ENCODE measurements at places on chromosomes 2 and 18.

GRCh38 chr2:54535599-54536195 lies 79.6 kb downstream of the SPTBN1 start:
- DNase-seq: no peak

DNA sequence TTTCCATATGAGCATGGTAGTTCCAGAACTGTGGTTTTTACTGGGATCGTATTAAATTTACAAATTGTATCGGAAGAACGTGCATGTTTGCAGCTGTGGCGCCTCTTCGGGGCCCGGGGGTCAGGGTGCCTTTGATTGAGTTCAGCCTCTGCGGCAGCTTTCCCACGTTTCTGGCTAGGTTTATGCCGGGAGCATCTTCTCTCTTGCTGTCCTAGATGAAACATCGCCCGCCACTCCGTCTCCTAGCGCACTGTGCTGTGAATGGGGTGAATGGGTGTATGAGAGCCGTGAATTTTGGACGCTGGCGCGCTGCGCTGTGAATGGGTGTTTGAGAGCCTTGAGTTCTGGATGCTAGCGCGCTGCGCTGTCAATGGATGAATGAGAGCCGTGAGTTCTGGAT lies 12.3 kb downstream of the PDCD1 start:
- DNase-seq: no peak

DNA sequence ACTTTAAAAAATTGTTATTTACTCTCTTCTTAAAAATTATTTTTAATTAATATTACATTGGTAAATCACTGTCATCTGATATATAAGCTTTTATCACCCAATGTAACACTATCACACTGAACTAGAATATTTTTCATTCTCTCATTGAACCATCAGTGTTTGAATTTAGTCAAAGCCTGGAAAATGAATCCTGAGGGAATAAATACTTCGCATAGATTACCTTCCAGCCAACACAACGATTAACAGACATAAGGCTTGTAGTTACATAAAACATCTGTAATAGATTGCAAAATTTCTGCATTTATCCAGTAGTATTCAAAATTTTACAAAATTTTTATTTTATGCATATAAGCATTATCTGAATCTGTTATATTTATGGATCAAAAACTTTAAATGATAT lies 314.9 kb downstream of the ERBB4 start:
- no peak for DNase-seq

GRCh38 chr2:38092196-38092902 lies 16.4 kb upstream of the CYP1B1 start:
- no peak for DNase-seq

- DNase-seq: no peak
These were observed 303.7 kb downstream of the PTPRM start for GRCh38 chr18:7870855-7871254.

GRCh38 chr2:106096299-106097037 lies 97.6 kb downstream of the UXS1 start:
- DNase-seq: no peak

DNA sequence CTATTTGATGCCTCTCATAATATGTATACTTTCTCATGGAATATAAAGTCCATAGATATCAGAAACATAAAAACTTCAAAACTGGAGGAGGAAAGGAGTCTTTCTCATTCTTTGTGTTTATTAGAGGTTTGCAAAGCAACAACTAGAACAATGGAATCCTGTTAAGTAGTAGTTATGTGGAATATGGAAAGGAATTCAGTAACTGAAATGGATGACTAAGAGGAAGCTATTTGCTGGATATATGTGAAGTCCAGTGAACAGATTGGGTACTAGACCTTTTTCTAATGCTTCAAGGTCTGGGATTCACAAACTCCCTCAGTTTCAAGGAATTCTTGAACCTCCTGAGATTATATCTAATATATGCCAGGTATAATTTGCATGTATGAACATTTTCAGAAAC lies 353.6 kb upstream of the FANCL start:
- no peak for DNase-seq

DNA sequence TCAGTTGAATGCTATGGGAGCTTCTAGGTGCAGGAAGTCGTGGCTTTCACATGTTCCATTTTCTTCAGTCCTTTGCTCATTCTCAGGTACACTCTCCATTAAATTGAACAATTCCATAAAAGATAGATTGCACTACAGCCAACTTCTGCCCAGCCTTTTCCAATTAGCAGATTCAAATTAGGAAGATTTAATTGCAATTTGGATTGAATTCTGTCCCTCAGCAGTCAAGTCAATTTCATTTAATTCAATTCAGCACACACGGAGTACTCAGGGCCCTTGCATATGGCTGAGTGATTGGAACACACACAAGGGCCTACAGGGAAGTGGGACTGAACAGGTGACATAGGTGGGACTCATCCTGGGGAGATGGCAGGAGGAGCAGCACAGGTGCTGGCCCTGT lies 220.4 kb downstream of the LOXHD1 start:
- no peak for DNase-seq

GRCh38 chr2:230230087-230230486 lies 4.6 kb downstream of the SP140 start:
- no peak for DNase-seq

DNA sequence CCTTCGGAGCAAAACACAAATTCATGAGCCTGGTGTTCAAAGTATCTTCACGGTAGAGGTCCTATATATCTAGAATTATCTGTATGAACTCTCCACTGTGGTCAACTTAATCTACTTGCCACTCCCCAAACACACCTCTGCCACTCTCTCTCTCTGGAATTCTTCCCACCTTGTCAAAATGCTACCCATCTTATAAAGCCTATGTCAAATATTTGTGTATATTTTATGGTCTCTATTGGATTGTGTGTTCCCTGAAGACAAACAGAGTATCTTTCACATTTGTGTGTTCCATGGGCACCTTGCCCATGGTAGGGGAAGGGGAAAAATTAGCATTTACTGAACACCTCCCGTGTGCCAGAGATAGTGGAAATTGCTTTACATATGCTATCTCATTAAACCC lies 83.2 kb upstream of the ATL2 start:
- no peak for DNase-seq

DNA sequence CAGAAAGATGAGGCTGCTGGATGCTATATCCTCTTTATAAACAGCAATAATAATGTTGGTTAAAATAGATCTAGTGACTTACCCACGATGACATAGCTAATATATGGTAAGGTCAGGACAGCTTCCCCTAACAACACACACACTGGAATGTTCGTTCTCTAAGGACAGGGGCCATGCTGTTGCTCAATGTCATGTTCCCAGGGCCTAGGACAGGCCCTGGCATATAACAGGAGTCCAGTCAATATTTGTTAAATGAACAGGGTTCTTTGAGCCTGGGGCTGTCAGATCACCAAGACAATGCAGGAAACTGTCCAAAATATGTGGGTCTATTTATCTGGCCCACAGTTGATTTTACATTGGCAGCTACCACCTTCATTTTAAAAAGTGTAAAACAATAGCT lies 207.1 kb upstream of the MEX3C start:
- DNase-seq: no peak

DNA sequence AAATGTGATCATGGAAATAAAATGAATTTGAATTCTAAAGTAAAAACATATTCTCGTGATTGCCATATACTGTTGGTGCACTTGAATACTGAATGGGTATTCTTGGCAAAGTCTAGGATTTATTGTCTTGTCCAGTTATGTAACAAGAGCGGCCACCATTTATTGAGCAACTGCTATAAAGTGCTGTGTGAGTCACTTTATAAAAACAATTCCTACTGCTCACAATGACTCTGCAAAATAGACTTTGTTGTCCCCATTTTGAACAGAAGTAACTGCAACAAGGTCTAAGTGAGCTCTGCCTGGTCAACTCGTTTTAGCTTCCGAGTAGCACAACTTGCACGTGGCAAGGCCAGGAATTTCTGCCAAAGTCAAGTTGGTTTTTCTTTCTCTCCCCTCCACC lies 995.6 kb upstream of the FANCL start:
- DNase-seq: no peak

DNA sequence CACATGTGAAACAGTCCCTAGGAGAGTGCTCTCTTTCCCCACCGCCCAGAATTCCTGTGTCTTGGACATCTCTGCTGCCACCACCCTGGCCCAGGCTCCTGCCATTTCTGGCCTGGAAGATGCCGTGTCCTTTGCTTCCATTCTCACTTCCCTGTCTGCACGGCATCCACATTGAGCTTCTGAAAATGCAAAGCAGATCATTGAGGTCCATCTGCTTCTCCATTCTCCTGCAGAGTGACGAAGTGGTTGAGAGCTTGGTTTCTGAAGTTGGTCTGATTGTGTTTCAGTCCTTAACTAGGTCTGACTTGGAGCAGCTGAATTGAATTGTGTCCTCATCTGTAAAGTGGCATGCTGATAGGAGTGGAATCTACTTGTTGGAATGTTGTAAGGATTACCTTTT lies 98.7 kb upstream of the MGAT5 start:
- DNase-seq: no peak

DNA sequence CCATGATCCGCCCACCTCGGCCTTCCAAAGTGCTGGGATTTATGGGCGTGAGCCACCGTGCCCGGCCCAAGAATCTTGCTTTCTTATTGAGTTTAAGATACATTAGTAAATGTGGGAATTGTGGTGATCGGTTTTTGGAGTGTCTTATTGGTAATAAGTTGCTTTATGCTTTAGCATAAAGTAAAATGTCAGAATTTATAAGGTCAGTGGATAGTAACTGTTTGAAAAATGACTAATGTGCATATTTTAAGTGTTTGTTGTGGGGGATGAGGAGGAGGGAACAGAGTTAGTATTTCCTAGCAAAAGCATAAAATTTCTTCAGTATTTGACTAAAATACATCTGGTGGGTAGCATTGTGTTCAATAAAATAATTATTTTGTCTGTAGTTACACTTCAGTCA lies 77.4 kb downstream of the SLC39A10 start:
- DNase-seq: no peak

- DNase-seq: no peak
These were observed 577.8 kb upstream of the NXPH2 start for GRCh38 chr2:139357972-139358371.

DNA sequence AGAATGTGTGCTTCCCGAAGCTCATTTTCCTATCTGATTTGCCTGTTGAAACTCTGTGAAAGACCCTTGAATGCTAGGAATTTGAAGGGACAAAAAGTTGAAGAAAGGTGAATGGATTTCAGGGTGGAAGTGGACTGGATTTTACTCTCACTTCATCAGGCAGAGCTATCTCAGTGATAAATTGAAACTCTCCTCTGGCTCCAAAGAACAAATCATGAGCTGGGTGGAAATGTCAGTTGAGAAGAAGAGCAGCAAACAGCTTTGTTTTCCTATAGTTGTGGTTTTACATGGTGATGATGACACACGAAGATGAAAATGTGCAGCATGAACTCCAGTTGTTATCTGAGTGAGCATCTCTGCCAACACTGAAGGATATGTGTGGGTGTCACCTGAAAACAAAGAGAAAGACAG lies 34.4 kb downstream of the CD28 start:
- no peak for DNase-seq

GRCh38 chr2:75605770-75606529 lies 40.6 kb upstream of the MRPL19 start:
- no peak for DNase-seq

GRCh38 chr2:200667413-200667812 lies 81.6 kb downstream of the AOX1 start:
- no peak for DNase-seq

DNA sequence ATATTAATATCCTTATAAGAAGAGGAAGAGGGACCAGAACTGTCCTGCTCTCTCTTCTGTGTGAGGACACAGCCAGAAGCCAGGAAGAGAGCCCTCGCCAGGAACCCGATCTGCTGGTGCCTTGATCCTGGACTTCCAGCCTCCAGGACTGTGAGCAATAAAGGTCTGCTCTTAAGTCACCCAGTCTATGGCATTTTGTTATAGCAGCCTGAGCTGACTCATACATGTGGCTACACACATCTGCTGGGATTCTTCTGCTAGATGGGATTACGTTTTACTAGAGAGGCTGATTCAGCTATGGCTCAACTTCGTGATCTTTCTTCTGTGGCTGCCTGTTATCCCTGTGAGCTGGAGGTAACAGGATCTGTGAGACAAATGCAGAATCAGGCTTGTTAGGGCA lies 29.6 kb downstream of the ARL4C start:
- DNase-seq: no peak

DNA sequence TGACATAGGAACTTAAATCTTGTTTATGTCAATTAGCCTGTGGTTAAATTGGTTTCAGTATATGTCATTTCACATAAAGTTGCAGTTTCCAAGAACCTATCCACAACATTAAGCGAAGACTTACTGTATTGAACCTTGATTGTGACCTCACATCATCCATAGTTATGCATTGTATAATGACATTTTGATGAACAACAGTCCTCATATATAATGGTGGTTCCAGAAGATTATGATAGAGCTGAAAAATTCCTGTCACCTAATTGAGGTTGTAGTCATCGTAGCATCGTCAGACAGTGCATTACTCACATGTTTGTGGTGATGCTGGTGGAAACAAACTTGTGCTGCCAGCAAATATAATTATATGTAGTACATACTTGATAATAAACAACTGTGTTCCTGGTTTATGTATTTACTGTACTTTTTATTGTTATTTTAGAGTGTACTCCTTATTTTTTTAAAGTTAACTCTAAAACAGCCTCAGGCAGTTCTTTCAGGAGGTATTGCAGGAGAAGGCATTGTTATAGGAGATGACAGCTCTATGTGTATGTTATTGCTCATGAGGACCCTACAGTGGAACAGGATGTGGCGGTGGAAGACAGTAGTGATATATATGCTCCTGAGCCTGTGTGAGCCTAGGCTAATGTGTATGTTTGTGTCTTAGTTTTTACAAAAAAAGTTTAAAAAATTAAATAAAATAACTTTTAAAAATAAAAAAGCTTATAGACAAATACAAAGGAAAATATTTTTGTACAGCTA lies 56.6 kb downstream of the UBE2E3 start:
- no peak for DNase-seq

DNA sequence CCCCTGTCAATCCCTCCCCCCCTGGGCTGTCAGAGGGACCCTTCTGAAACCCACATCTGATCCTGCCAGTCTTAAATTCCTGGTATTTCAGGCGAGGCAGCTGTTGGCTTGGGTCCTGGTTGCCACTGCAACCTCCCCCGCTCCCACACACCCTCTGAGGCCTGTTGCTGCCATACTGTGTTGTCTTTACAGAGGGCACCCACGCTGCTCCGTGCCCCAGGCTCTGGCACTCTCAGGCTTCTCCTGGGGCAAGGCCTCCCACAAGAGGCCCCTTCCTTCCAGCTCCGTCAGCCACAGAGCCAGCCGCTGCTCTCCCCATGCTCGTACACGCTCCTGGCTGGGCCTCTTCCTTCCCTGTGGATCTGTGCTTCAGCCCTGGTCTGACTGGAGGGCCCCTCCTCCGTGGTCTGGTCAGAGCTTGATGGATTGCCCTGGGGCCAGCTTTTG lies 8.6 kb downstream of the CABLES1 start:
- DNase-seq: no peak

DNA sequence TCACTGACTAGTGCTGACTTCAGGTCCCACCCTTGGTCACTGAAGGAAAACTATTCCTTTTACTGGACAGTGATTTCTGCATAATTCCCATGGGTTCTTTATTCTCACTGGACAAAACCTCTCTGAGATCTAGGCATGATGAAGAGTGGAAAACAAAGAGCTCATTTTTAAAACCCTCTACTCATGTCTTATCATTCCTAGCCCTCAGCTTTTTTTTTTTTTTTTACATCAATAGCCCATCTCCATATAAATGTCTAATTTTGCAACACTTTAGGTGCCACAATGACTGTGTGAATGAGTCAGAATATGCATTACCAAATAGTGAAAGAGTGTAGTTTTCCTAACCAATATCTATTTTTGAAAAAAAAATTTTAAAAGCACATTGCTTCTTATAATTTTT lies 74.8 kb downstream of the TCF4 start:
- no peak for DNase-seq
